ENCODE measurements at places on chromosomes 2 and 18. TPM values are rescaled to one million over a fixed set of nuclear protein-coding genes. Genes with fewer than 3 reads are reported as not detected.

DNA sequence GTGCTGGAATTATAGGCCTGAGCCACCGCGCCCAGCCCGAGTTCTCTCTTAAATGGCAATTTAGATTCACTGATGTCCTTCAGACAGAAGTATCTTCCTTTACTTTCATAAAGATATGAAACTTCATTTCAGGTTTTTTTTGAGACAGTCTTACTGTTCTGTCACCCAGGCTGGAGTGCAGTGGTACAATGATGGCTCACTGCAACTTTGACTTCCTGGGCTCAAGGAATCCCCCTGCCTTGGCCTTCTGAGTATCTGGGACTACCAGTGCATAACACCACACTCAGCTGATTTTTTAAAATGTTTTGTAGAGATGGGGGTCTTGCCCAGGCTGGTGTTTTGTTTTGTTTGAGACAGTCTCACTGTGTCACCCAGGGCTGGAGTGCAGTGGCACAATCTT lies 13.2 kb downstream of the ITGB1BP1 start:
- DNase-seq = no peak

GRCh38 chr2:140586379-140586778 lies 1544.4 kb downstream of the LRP1B start:
- DNase-seq = no peak

DNA sequence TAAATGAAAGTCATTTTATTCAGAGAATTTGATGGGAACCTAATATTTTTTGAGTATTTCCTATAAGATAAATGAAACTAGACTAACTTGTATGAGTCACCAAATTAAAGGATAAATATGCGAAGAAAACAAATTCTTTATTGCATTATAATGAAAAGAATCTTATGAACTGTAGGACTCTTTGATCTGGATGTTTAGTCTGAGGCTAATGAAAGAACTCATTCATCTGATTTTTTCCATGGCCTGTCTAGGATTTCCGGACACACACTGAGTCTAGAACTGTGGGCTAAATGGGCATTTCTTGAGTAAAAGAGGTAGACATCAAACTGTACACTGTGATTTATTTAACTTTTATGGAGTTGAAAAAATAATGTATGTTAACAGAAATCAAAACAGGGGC lies 43.0 kb downstream of the ZNF519 start:
- DNase-seq = no peak

GRCh38 chr2:137535897-137536296 lies 428.4 kb upstream of the HNMT start:
- DNase-seq = no peak

DNA sequence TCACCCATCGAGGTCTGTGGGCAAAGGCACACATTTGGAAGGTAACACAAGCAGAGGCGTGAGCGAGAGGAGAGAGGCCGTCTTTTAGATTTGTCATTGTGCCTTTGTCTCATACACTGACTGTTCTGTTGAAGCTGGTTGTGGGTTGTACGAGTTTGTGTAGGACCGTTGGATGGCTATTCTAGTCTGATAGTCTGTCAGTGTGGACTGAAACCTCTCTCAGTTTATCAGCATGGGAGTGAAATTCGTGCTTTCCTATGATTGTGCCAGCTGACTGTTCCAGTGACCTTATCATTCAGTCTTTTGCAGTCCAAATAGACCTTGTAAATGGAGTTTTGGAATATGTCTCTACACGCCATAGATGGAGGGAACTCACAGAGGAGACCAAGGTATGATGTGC lies 143.5 kb downstream of the LDLRAD4 start:
- DNase-seq = no peak

Gene SATB2
- 0.73 TPM for polyA plus RNA-seq

Gene TMEM198
- 3.7 TPM for polyA plus RNA-seq

Gene CDH2
- 1.6 TPM for polyA plus RNA-seq

Gene RNF103
- polyA plus RNA-seq = 22.0 TPM

Gene IL1RL1
- polyA plus RNA-seq = 2.3 TPM

Gene RESP18
- 0.07 TPM for polyA plus RNA-seq

Gene GTF2A1L
- 0.57 TPM for polyA plus RNA-seq

Data from thymus (tissue), 14 donors.